ENCODE measurements at places on chromosomes 2 and 18.

GRCh38 chr2:84071050-84071449, 388.0 kb downstream of the SUCLG1 start:
- no peak for DNase-seq

- no peak for DNase-seq
Measured at GRCh38 chr2:138853761-138854160, 73.6 kb upstream of the NXPH2 start.

GRCh38 chr2:149625671-149626070, 38.1 kb upstream of the MMADHC start:
- no peak for DNase-seq

DNA sequence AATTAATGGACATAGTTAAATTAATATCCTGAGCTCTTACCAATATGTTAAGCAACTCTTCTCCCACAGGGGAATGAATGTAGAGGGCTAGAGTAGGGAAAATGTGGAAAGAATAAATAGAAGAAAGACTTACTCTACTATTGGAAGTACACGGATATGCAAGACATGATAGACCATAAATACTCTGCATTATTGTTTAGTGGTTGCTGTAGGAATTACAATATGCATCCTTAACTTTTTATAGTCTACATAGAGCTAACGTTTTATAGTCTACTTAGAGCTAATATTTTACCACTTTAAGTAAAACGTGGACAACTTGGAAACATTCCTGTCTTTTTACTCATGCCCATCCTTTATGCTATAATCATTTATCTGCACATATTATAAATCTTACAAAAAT, 163.8 kb upstream of the GALNT5 start:
- DNase-seq, result no peak

GRCh38 chr18:21327101-21327500, 85.1 kb downstream of the GREB1L start:
- no peak for DNase-seq

GRCh38 chr18:49630246-49630699, 68.4 kb downstream of the LIPG start:
- no peak for DNase-seq
